ENCODE measurements at places on chromosomes 6 and 20. TPM values are rescaled to one million over a fixed set of nuclear protein-coding genes. Genes with fewer than 3 reads are reported as not detected.

The PSORS1C1 gene
- total RNA-seq: 1.9 TPM

The TSHZ2 gene
- total RNA-seq: 12.0 TPM

The BTN1A1 gene
- not detected for total RNA-seq

GRCh38 chr6:69816026-69816425 is 19.2 kb upstream of the LMBRD1 start:
- DNase-seq: no peak

DNA sequence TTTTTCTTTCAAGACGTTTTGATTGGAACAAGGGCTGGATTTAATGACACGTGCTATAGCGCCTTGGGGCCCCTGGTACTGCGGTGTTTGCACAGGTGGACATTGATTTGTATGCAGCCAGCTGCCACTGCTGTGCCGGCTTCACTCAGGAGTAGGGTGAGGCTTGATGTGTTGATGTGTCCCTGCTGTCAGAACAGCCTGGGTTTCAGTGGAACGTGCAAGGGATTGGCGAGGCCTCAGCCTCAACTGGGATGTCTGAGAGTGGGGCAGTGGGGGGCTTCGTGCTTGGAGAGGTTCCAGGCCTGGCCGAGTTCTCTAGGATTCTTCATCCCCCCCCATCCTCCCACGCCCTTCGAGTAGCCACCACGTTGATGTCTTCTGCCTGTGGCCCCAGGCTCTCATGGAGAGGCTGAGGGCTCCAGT is 23.0 kb downstream of the PYGB start:
- DNase-seq: peak; percentile 13

- no peak for DNase-seq
These were observed 393.9 kb downstream of the KIF16B start for GRCh38 chr20:16179371-16179770.

- DNase-seq: no peak
These were observed 111.3 kb downstream of the BCKDHB start for GRCh38 chr6:80217794-80218193.

- no peak for DNase-seq
These were observed 931.1 kb downstream of the C6orf118 start for GRCh38 chr6:164378330-164378729.

DNA sequence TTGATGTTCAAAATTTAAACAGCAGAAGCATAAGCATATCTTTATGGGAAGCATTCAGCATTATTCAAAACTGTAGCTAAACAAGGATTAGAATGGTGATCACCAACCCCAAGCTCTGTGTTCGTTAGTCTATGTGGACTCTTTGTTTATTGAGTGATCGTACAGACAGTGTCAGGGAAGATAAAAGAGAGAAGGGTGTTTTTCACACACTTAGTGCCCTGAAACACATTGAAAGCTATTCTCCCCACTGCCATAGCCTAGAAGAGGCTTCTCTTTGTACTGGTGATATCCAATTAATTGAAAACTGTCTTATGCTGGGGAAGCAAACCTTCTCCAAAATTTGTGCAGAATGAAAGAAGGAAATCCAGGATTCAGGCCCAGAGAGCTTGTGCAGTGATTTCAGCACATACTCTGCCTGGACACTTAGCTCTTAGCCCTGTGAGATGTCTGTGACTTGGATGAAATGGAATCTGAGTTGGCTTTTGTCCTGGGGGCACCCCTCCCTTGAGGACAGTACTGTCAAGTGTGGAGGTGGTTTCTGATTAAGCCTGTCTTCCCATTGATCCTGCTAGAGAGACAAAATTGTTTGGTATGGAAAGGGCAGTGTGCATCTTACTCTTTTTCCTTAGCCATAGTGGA is 125.7 kb upstream of the MTHFD1L start:
- no peak for DNase-seq

GRCh38 chr6:106561686-106562405 is 67.5 kb downstream of the RTN4IP1 start:
- DNase-seq: no peak
